NCI-H345 (cell line): ENCODE measurements at places on chromosomes 5 and 9.
A peak's percentile ranks its signal among the peaks of the same experiment; 100 is the strongest.

DNA sequence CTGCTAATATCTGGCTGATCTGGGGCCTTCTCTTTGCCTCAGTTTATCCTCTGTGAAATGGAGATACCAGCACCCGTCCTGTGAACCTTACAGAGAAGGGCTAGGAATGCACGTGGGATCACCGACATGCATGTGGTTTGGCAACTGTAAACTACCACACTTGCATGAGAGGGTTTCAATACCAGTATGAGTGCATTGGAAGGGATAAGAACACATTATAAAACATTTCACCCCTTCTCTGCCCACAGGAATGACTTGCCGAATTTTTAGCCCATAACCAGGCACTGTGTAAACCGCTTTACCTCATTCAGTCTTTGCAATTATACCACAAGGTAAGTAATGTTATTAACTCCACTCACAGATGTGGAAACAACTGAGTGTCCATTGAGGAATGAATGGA is 8.9 kb upstream of the RAB14 start:
- no peak for DNase-seq

GRCh38 chr9:98192503-98193335 is at the start of gene CORO2A:
TSS of gene CORO2A (minus strand) at chr9:98192637. CDS start at chr9:98157660, 34,977 bp downstream.
- DNase-seq: peak; percentile 83

DNA sequence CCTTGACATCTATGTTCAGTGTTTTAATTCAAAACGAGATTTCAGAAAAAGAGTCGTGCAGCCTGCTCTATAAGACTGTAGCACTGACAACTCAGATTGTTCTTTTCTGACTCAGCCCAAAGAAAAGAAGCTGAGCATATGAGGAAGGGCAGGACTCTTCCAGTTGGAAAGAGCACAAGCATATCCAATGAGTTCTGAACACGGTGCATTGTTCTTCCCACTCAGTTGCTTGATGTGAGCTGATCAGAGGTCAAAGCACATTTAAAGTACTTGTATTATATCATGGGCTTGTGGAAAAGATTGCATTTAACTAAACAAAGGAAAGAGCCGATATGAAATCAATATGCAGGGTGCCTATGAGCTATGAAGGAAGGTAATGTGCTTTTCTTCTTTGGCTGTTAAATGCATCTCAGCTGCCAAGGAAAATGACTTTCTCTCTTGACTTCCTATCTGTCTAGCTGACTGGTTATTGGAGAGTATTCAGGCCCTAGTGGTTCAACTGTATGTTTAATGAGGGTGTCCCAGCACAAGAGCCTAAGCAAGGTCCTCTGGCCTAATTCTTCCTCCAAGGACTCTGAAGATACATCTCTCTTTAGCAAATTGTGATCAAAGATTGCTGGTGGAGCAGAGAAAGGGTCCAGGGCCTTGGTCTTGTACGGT is 226.6 kb upstream of the PPP1R2B start:
- no peak for DNase-seq

DNA sequence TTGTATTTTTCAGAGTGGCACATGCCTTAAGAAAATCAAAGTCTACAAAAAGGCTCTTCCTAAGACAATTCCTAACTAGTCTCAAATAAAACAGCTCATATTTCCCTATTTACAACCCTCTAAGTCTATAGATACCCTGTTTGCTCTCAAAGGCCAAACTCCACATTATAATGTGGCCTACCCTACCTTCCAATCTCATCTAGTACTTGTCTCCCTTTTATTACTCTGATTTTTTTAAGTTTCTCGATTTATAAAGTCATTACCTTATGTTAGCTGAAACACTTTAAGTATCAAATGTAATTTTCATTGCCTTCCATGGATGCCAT is 19.4 kb downstream of the KIAA1191 start:
- DNase-seq: no peak

GRCh38 chr5:171600741-171601265 is 181.4 kb downstream of the FGF18 start:
- no peak for DNase-seq

GRCh38 chr5:20972419-20972925 is 984.5 kb upstream of the CDH18 start:
- DNase-seq: no peak

DNA sequence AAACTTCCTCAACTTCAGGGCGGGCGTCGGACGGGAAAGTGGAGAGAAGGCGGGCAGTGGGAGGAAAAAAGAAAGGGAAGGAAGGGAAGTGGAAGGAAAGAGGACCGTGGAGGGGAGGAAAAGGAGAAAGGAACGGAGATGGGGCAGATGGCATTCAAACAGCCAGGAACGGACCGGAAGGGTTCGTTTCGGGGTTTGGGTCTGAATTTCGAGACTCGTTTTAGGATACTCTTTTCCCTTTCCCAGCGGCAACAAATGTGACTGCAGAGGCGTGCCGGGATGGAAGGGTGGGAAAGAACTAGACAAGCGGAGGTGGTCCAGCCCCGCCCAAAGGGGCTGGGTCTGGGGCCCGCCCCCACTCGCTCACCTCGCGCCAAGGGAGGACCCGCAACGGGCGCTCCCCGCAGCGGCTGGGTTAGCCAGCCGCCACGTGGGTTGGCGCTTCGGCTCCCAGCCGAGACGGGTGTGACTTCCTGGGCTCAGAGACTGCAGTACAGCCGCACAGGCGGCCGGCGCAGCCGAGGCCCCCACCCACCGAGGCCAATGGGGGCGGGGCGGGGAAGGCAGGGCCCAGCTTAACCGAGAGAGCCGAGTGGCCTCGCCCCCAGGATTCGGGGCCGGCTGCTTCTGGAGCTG is 2.7 kb downstream of the VCAN start:
- DNase-seq: peak; percentile 89

DNA sequence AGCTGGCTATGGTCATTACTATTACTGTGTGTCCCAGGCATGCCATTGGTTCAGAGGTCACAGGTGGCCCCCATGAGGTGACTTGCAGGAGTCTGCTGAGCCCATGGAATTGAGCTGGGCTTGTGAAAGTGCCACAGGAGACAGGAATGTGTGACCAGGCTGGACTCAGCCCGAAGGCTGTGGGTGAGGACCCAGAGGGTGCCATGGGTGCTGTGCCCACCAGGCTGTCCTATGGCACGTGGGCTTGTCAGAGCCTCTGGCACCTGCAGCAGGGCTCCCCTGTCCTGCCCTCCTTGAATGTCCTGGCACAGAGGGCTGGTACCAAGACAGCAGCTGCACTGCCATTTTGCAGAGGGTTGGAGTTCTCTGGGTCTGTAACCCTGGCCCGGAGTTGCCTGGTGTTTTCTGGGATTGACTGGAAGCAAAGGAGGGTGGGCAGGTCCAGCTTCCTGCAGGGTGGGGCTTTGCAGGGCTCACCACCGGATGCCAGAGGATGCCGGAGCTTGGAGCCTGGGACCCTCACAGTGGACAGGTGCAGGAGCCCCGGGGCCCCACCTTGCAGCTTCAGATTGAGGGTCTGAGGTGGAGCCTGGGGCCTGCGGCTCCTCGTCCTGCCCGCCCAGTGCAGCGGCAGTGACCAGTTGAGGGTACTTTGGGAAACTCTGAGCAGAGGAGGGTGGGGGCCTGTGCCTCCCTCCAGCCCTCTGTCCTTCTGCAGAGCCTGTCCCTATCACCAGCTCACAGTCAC is 14.2 kb downstream of the COL5A1 start:
- DNase-seq: no peak

GRCh38 chr5:171989946-171990712 is 16.3 kb downstream of the FBXW11 start:
- DNase-seq: no peak

- no peak for DNase-seq
Measured at GRCh38 chr5:173745557-173745956, 129.1 kb upstream of the BOD1 start.
